Stimulated activated CD4-positive, alpha-beta T cell treated with anti-CD3 and anti-CD28 coated beads, Interleukin-1b, Interleukin-23, amount 100 ng/mL, for 4 hours (primary cell): ENCODE measurements at places on chromosomes 13 and 19.

DNA sequence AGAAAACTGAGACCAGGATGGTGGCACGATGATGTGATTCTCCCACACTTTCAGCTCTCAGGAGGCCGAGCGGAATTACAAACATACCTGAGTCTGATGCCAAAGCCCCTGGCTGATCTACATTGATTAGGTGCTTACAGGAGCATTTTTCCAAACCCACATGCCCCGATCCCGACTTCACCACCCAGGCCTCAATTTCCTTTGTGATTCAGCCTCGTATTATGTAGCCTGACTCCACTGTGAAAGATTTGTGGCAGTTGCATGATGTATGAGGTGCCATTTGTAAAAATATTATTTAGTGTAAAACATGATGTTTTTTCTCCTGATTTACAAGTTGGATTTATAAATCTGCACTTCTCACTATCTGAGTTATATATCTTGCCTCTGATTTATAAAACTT, 118.0 kb downstream of the TSHZ3 start:
- DNase-seq, result no peak

GRCh38 chr13:111620586-111620985, 300.1 kb downstream of the TEX29 start:
- no peak for DNase-seq

DNA sequence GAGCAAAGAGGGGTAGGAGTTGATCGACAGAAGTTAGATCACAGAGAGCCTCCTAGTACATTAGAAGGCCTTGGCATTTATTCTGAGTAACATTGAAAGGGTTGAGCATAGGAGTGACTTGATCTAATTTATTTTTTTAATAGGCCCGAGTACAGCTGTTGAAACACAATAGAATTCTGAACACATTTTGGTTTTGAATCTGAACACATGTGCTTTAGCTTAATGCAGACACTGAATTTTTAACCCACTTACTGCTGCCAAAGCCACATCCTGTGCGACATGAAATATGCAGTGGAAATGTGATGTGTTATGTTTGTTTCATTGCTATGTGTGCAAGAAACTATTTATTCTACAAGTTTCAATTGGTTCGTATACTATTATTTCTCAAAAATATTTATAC, 1505.9 kb downstream of the PCDH9 start:
- DNase-seq, result no peak

GRCh38 chr19:32164384-32164992, 180.9 kb upstream of the ZNF507 start:
- DNase-seq, result no peak

DNA sequence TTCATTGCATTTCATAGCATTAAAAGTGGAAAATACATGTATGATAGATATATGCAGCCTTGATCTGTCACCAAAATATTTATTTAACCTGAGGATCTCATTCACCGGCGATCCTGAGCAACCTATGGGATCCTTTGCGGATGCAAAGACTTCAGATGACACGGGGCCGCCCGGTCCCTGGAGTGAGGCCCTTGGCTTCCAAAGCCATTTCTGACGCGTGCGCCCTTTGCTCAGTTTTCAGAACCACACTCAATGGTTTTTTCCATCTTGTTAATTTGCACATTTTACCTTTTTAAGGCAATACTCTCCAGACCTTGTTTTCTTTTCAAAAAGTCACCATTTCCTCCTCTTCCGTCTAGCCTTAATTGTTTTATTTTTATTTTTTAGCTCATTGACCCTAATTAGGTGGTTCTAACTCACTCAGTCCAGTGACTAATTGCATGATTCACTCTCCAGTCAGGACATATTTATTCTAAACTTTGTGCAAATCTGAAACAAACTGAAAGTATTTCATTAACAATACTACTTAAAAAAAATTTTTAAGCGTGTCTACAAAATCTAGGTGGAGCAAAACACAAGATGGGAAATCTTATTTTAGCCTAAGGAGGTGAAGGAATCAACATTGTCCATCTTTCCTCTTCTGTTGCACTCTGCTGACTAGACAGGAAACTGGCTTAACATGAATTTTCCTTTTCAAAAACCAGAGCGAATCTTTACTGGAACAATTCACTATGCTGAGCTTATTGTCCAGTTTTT, 47.9 kb downstream of the COL4A1 start:
- DNase-seq, result no peak

GRCh38 chr13:99898421-99898820, 73.1 kb downstream of the ZIC5 start:
- no peak for DNase-seq

GRCh38 chr19:54247106-54247930, 4.7 kb upstream of the LILRA6 start:
- no peak for DNase-seq

- no peak for DNase-seq
Observed at GRCh38 chr13:30991184-30991583, 58.7 kb downstream of the TEX26 start.

GRCh38 chr13:20019043-20019442, 60.5 kb downstream of the ZMYM2 start:
- no peak for DNase-seq

DNA sequence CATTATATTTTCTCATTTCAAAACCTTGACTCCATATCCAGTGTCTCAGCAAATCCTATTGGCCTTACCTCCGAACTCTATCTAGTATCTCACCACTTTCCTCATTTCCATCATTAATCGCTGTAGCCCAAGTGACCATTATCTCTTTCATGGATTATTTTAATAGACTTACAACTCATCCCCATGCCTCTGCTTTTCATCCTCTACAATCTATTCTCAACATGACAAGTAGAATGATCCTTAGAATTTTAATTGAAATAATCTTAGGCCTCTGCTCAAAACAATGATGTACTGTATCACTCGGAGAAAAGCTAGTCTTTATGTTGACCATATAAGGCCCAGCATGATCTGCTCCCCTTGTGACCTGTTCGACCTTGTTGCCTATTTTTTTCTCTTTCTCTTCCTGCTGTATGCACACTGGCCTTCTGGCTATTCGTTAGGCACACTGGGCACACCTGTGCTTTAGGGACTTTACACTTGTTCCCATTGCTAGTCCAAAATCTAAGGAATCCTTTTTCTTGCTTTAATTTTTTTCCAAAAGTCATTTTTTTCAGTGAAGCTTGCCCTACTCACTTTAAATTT, 21.4 kb downstream of the DNAJC15 start:
- no peak for DNase-seq

DNA sequence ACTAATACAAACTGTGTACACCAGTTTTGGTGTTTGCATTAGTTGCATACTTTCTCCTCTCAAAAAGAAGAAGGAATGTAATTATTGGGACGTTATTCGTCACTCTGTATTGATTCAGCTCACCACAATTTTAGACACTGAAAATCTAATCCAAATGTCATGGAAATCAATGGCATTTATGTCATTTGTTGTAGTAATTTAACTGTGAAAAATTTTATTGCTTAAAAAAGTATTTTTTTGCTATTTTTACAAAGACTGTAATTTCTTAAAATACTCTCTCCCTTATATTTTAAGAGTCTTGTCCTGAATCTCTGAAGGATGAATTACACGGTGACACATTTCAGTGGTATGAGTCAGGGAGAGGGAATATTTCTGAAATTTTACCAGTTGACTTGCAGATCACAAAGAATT, 2117.6 kb downstream of the PCDH9 start:
- no peak for DNase-seq

DNA sequence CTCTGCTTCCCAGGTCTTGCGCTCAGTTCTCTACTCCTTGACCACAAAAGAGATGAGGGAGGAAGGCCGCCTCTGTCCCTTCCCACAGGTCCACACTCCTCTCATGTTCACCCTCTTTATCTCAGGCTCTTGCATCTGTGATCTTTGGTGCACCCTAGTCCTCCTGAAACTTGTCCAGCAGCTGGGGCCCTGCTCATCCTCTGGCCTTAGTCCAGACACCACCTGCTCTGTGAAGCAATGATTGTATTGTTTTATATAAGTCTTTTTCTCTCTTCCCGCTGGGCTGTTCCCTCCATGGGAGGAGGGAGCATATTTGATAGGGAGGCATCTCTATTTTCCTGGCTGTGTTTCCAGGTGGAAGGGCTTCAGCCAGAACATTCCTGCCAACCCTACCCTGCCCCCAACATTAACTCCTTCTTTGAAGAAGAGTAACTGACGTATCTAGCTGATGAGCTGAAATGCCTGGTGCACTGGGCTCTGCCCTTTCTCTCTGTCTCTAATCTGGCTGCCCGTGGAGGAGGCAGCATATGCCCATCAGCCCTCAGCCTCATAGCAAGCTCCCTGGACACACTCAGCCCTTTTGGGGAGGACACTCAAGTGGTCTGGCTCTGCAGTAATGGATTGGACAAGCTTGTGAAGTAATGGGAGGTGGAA, 38.2 kb upstream of the SIAH3 start:
- DNase-seq, result no peak

DNA sequence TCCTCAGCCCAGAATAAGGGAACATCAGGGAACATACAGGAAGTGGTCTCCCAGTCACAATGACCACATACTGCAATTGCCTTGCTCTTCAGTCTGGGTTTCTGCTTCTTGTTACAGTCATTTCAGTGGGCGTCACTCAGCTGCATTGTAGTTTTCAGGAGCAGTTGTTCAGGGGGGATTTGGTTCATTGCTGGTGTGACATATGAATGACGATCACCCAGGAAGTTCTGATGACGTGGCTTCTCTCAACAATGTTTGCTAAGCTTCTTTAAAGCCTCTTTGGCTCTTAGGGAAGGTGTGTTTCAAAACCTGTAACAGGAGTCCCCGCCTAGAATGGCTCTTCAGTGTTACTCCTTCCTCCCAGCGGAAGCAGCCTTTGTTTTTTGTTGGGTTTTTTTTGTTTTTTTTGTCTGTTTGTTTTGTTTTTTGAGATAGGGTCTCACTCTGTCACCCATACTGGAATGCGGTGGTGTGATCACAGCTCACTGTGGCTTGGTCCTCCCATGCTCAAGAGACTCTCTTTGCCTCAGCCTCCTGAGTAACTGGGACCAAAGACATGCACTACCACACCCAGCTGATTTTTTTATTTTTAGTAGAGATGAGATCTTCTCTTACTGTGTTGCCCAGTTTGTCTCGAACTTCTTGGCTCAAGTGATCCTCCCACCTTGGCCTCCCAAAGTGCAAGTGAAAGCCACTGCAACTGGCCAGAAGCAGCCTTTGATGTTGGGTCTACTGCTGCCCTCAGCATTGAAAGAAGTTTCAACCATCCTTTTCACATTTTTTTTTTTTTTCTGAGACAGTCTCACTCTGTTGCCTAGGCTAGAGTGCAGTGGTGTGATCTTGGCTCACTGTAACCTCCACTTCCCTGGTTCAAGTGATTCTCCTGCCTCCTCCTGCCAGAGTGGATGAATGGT, 1.4 kb upstream of the SCEL start:
- no peak for DNase-seq

GRCh38 chr13:26011996-26012821, 39.6 kb downstream of the SHISA2 start:
- peak; percentile 42 for DNase-seq

DNA sequence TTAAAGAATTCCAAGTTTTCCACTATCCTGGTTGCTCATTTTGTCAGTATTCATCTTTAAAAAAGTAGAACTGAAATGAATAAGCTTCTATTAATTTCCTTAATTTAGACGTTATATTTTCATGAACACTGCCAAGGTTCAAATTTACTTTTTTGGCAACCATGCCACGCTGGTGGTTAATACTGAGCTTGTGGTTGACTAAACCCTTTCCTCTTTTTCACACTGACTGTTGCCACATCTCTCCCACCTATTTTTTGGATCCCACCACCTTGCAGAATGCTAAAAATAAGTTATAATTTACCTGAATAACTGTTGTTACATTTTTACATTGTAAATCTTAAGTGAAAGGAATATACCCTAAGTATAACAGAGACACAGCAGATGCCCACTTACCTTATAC, 45.0 kb downstream of the FLT3 start:
- DNase-seq, result no peak
